ENCODE measurements at places on chromosomes 11 and 22. TPM values are rescaled to one million over a fixed set of nuclear protein-coding genes. Genes with fewer than 3 reads are reported as not detected.

Gene MS4A4E
- total RNA-seq, result not detected

Gene C11orf52
- total RNA-seq, result not detected

Gene CCDC188
- total RNA-seq, result not detected

Gene CARD10
- total RNA-seq, result not detected

Gene IL17RA
- 24.6 TPM for total RNA-seq

Gene C11orf42
- total RNA-seq, result not detected

Gene TNNI2
- 1.6 TPM for total RNA-seq

Gene CFAP300
- total RNA-seq, result not detected

Gene TMA7B
- total RNA-seq, result 1.4 TPM

Gene PDGFB
- not detected for total RNA-seq

Gene TEX12
- not detected for total RNA-seq

Gene MALAT1
- total RNA-seq, result 32,417 TPM

Gene ACTN3
- 0.17 TPM for total RNA-seq

Gene MOGAT2
- total RNA-seq, result 0.12 TPM
